Common myeloid progenitor, CD34-positive (primary cell): ENCODE measurements at places on chromosomes 11 and 22.
A peak's percentile ranks its signal among the peaks of the same experiment; 100 is the strongest.

DNA sequence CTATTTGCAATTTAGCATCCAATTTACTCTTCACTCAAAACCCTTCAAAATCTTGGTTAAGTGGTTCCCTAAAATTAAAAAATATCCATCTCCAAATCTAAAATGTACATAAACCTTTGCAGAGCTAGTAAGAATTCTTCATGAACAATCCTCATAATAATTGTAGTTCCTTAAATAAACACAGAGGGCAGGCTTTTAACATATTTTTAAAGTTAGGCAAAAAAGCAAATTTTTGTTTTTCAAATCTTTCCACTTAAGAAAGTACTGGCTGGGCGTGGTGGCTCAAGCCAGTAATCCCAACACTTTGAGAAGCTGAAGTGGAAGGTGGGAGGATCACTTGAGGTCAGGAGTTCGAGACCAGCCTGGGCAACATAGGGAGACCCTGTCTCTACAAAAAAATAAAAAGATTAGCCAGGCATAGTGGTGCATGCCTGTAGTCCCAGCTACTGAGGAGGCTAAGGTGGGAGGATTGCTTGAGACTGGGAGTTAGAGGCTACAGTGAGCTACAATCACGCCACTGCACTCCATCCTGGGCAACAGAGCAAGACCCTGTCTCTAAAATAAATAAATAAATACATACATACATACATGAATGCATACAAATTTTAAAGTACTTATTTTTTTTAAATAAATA is 25.1 kb upstream of the PLAAT3 start:
- H3K4me3 ChIP-seq, result no peak overlapping the region
- no peaks in the 10 kb centered on the region for H3K27me3 ChIP-seq
- peaks cover 56% of the 10 kb centered on the region for H3K36me3 ChIP-seq
- H3K27ac ChIP-seq, result no peak overlapping the region
- peak; percentile 14 for DNase-seq

DNA sequence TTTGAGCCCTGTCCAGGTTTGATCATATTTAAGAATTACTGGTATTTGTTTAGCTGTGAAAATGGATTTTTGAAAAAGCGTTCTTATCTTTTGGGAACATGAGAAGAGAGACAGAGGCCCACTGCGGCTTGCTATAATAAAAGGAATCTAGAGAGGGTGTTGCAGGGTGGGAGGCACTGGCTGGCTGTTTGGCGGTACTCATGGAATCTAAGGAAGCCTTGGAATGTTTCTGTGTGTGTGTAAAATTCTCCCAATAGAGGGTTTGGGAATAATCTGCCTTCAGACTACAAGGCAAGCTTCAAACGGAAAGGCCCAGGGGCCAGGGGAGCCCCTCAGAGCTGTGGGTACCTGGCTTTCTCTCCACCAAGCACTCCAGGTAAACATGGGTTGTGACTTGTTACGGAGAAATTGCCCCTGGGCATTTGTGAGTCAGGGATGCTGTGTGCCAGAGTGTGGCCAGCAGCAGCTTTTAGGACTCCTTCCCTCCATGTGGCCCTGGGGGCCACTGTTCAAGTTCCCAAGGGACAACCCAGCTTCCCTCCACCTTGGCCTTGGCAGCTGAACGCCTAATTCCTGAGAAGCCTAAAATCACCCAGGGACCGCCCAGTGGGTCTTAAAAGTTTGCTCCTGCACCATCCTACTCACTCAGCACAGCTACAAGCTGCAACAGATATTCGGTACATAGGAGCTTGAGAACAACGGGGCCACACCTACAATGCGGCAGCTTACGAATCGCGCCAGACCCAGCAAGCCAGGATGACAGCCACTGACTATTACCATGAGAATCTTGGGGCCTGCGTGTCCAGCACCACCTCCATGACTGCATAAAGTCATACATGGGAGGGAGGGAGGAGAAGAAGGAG is 14.1 kb upstream of the SYT8 start:
- H3K4me3 ChIP-seq, result no peak overlapping the region
- no peak for DNase-seq
- no peak overlapping the region for H3K27ac ChIP-seq
- no peaks in the 10 kb centered on the region for H3K36me3 ChIP-seq
- no peaks in the 10 kb centered on the region for H3K4me1 ChIP-seq

DNA sequence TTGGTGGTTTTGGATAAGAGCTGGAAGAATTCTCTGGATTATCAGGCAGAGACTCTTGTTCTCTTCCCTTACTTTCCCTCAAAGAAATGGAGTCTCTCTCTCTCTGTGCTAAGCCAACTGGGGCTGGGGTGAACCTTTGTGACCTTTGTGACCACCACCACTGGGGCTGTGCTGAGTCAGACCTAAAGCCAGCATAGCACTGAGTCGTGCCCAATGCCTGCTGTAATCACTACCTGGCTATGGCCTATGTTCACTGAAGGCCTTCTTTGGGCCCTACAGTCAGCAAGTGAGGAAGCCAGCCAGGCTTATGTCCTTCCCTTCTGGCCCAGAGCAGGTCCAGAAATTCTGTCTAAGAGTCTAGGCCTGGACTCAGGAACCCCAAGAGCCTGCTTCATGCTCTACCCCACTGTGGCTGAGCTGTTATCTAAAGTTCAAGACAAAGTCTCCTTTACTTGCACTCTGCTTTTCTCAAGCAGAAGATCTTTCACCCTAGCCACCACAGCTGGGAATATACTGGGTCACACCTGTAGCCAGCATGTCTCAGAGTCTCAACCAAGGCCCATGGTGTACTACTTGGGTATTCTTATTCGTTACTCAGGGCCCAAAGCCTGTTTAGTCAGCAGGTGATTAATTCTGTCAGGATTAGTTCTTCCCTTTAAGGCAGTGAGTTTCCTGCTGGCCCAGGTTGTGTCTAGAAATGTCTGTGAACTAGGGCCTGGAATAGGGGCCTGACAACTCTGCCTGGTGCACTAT is 86.0 kb downstream of the EHF start:
- DNase-seq, result no peak
- no peaks in the 10 kb centered on the region for H3K27me3 ChIP-seq
- H3K4me3 ChIP-seq, result no peak overlapping the region
- no peaks in the 10 kb centered on the region for H3K36me3 ChIP-seq
- H3K4me1 ChIP-seq, result no peaks in the 10 kb centered on the region

DNA sequence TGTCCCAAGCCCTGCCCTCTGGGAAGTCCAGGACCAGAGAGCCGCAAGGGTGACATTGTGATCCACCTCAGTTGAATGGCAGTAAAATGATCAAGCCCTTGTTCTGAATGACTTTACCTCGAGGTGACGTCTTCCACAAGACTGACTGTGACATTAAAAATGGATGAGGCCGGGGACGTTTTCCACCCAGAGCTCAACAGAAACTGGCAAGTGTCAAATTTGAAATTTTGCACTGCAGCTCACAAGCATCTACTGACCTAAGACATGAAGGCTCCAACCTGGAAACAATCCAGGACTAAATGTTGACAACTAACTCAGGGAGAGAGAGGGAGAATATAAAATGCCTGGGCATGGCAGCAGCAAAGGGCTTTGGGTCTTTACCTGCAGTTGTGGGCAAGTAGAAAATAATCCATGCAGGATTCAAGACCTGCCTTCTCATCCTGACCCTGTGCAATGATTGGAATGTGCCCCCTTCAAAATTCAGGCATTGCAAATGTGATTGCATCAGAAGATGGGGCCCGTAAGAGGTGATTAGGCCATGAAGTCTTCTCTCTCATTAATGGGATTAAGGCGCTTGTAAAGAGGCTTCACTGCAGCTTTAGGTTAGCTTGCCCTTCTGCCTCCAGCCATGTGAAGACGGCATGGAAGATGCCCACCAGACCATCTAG is 33.6 kb upstream of the CLMP start:
- H3K36me3 ChIP-seq, result no peaks in the 10 kb centered on the region
- H3K27ac ChIP-seq, result no peak overlapping the region
- H3K4me3 ChIP-seq, result no peak overlapping the region

DNA sequence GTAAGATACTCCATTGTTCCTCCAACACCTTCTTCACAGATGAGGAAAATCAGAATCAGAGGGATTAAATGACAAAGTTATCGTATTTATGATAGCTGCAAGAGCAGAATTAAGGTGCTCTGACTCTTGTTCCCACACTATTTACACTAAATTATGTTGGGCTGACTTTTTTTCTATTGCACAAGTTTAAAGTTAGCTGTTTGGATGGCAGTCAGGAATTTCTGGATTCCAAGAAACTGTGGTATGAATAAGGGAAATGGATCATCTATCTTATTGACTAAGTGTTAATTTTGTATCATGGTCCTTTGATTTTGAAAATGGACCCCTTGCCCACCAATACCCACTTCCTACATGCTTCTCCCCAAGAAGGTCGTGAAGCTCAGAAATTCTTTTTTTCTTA is 19.9 kb upstream of the APOA1 start:
- no peak overlapping the region for H3K27ac ChIP-seq
- peaks cover 60% of the 10 kb centered on the region for H3K36me3 ChIP-seq
- no peaks in the 10 kb centered on the region for H3K27me3 ChIP-seq
- no peak overlapping the region for H3K4me3 ChIP-seq
- H3K4me1 ChIP-seq, result peaks cover 35% of the 10 kb centered on the region

DNA sequence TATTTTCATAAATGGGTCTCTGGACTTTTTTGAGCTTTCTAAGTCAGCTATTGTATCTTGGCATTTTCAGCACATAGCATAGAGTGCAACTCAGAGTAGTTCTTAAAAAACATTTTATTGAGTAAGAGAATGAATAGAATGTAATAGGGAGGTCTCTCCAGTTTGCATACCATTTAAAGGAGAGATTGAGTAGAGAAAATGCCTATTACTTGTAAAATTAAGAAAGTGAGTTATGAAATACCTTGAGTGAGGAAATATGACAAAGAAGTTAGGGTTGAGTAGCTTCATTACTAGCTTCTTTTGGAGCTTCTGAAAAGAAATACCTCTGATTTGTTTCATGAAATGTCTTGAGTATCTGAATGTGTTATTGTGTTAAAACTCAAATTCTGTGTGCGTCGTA is 140.0 kb downstream of the AASDHPPT start:
- H3K4me1 ChIP-seq, result no peaks in the 10 kb centered on the region
- no peak overlapping the region for H3K4me3 ChIP-seq
- no peaks in the 10 kb centered on the region for H3K27me3 ChIP-seq
- DNase-seq, result no peak
- no peaks in the 10 kb centered on the region for H3K36me3 ChIP-seq

DNA sequence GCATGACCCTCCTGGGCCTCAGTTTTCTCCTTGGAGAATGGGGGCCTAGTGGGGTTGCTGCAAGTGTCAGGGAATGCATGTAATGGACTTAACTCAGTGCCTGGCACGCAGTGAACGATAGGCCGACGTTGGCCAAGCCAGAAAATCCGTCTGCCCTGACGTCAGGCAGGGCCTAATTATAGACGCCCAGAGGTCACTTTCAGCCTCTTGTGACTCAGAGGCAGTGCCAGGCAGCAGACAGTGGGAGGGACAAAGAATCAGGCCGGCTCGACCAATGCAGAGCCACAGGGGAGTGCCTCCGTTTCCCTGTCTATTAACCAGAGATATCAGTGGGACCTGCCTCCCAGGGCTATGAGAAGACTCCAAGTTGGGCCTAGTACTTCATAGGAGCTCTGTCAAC is 115.0 kb downstream of the MN1 start:
- H3K36me3 ChIP-seq, result no peaks in the 10 kb centered on the region
- H3K4me1 ChIP-seq, result no peaks in the 10 kb centered on the region
- no peak overlapping the region for H3K27ac ChIP-seq
- no peak for DNase-seq

DNA sequence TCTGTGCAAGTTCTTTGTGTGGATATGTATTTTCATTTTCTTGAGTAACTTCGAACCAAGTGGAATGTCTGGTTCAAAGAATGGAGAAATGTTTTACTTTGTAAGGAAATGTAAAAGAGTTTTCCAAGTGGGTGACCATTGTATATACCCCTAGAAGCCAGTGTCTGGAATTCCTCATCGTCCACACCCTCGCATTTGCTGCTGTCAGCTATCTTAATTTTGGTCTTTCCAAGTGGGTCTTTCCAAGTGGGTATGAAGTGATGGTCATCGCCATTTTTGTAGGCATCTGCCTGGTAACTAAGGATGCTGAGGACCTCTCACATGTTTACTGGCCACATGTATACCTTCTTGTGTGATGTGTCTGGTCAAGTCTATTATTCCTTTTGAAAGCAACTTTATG is 547.5 kb downstream of the TBC1D22A start:
- H3K4me3 ChIP-seq, result no peak overlapping the region
- no peak overlapping the region for H3K27ac ChIP-seq

DNA sequence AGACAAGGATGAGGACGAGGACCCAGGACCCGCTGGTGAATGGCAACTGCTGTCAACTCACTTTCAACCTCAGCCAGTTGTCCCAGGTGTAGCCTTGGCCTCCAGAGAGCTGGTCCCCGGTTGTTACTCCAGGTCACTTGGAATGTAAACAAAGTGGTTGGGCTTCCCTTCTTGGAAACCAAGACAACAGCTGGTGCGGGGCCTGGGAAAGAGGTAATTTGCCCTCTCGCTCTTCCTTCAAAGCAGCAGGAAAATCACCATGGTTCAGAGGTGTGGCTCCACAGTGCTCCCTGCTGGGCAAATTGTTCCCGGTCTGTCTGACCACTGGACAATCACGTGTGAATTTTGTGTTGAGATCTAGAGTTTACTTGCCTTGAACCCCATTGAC is 15.0 kb downstream of the SLC1A2 start:
- H3K27me3 ChIP-seq, result peaks cover 3% of the 10 kb centered on the region
- no peak overlapping the region for H3K4me3 ChIP-seq
- H3K4me1 ChIP-seq, result no peaks in the 10 kb centered on the region
- no peaks in the 10 kb centered on the region for H3K36me3 ChIP-seq
- no peak for DNase-seq
- no peak overlapping the region for H3K27ac ChIP-seq

GRCh38 chr22:50473855-50474671 is 772 bp downstream of the SBF1 start:
- peaks cover 6% of the 10 kb centered on the region for H3K27me3 ChIP-seq
- H3K27ac ChIP-seq, result peak overlapping the region; percentile 34
- H3K4me3 ChIP-seq, result peak overlapping the region; percentile 76
- DNase-seq, result no peak
- peaks cover 59% of the 10 kb centered on the region for H3K4me1 ChIP-seq

- peaks cover 51% of the 10 kb centered on the region for H3K4me1 ChIP-seq
- no peak overlapping the region for H3K4me3 ChIP-seq
- peaks cover 38% of the 10 kb centered on the region for H3K27me3 ChIP-seq
- no peaks in the 10 kb centered on the region for H3K36me3 ChIP-seq
Measured at GRCh38 chr11:14638561-14638960, 5.0 kb upstream of the PDE3B start.

DNA sequence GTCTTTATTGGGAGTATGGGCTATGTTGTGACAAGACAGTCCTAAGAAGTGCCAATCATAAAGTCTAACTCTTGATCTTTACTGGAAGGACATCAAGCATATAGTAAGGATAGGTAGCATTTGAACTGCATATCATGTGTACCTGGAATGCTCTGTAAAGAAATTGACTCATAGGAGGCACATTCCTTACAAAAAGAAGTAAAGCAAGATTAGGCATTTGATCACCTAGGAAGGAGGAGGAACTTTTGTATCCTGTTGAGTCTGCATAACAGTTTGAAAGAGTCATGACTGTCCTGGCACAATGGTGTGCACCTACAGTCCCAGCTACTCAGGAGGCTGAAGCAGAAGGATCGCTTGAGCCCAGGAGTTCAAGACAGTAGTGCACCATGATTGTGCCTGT is 42.2 kb upstream of the DNAJB7 start:
- no peaks in the 10 kb centered on the region for H3K27me3 ChIP-seq
- H3K27ac ChIP-seq, result no peak overlapping the region
- H3K4me3 ChIP-seq, result no peak overlapping the region
- H3K36me3 ChIP-seq, result peaks cover 6% of the 10 kb centered on the region
- no peaks in the 10 kb centered on the region for H3K4me1 ChIP-seq
- DNase-seq, result no peak
